ENCODE measurements at places on chromosomes 6 and 20.

- no peak for DNase-seq
Observed at GRCh38 chr6:15499125-15499524, 163.7 kb downstream of the DTNBP1 start.

- DNase-seq, result no peak
Observed at GRCh38 chr6:130517444-130517931, 151.7 kb downstream of the TMEM200A start.

DNA sequence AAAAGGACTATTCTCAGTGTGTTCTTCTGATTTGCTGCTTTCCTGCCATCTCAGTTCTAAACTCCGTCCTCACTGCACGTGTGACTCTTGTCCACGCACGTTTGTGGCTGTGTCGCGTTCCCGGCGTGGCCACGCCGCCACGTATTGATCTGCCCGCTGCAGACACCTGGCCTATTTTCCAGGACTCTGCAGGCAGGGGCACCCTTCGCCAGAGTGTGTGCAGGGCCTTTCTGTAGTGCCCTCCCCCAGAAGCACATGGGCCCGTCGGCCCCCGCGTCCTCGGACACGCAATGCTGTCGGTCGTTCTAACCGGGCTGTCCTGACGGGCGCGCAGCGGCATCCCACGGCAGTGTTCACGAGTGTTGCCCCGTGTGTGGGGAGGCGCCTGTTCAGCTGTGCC lies 87.6 kb downstream of the YTHDF1 start:
- no peak for DNase-seq

DNA sequence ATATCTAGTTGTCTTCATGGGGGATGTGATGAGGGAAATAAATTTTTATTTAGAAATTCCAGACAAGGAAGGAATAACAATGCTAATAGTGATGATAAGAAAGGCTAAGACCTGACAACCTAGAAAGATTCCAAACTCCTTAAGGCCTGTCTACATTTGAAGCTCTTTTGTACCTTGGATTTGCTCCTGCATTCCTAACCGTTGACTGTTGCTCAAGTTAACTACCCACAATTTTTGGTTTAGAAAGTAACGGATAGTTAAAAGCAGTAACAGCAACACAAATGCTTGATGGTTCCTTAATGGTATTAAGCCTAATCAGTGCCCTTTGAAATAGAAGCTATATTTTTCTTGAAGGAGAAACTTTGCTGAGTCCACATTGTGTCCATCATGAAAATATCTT lies 52.9 kb downstream of the TRMT11 start:
- no peak for DNase-seq

DNA sequence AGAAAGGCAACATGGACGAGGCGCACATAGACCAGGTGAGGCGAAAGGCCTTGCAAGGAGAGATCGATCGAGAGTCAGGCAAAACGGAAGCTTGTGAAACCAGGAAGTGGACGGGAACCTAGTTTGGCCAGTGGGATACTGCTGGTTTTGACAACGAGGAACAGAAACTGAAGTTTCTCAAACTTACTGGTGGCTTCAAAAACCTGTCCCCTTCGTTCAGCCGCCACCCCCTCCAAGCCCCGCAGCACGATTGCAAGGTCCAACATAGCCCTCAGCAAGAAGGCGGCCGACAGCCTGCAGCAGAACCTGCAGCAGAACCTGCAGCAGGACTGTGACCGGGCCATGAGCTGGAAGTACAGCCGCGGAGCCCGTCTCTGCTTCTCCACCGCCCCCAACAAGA lies 238.0 kb downstream of the KHDC1L start:
- DNase-seq, result no peak

- no peak for DNase-seq
Observed at GRCh38 chr20:53124075-53124551, 152.0 kb downstream of the TSHZ2 start.

DNA sequence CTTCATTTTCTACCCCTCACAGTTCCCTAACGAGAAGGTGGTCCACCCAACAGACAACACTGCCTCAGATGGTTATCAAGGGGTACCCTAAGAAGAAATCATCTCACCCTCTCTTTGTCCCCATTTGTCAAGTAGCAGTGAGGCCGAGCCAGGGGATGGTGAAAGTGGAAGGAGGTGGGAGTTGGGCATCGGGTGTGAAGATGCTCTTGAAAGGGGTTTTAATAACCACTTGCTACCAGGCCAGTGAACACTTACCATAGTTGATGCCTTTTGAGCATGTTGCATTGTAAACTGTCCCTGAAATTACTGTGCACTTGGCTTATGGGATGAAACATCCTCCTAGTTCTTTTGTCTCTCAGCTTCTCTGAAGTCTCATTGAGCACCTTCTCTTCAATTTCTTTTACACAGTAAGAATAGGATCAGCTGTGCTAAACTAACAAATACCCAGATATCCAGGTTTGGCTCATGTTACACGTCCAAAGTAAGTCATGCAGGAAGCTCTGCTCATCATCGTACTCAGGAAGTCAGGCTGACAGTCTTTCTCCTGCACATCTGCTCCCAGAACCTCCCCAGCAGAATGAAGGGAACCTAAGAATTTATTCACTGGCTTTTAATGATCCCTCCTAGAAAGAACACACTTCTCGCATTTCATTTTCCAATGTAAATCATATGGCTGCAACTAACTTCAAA lies 13.3 kb downstream of the HLA-DPB1 start:
- no peak for DNase-seq

- DNase-seq, result no peak
Observed at GRCh38 chr6:8657522-8657921, 222.2 kb upstream of the SLC35B3 start.

DNA sequence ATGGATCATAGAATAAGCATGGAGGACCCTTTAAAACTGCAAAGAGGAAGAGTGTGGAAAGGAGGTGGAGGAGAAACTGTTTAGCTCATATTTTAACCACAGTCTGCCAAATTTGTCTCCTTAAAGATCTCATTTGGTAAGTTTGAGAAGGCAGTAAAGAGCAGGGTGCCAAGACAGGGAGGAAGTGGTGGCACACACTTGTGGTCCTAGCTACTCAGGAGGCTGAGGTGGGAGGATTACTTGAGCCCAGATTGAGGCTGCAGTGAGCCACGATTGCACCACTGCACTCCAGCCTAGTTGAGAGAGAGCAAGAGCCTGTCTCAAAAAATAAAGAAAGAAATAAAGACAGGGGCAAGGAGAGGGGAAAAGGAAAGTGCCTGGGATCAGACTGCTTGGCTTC lies 16.8 kb upstream of the DCBLD1 start:
- no peak for DNase-seq

- DNase-seq, result no peak
Observed at GRCh38 chr6:329888-330691, 37.8 kb downstream of the DUSP22 start.

- DNase-seq, result peak; percentile 18
Observed at GRCh38 chr6:33114406-33114805, 38.6 kb downstream of the HLA-DPB1 start.

DNA sequence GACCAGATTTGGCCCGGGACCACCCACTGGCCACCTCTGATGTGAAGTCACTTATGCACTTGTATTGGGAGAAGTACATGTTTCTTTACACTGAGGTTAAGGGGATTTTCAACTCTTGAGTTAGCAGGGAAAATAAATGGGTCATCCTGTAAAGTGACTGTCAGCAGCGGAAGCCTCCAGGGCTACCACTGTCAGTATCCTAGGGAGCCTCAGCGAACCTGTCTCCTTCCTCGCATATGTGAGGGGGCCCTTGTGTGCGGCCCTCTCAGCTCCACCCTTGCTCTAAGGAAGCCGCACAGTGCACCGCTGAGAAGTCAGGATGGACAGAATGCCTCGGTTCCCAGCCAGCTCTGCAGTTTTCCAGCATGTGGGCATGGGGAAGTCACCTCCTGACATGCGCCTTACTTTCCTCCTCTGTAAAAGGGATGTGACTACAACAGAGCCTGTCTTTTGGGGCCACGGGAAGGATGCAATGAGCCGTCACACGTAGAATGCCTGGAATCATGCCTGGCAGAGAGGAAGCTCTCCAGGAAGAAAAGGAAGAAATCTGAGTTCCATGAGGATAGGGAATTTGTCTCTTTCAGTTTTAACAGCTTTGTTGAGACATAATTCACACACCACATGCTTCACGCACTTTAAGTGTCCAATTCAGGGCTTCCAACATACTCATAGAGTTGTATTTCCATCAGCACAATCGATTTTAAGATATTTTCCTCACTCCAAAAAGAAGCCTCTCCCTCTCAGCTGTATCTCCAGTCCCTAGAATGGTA lies 115.4 kb downstream of the SYCP2 start:
- no peak for DNase-seq

GRCh38 chr6:82227770-82228169 lies 19.8 kb downstream of the IBTK start:
- DNase-seq, result no peak

DNA sequence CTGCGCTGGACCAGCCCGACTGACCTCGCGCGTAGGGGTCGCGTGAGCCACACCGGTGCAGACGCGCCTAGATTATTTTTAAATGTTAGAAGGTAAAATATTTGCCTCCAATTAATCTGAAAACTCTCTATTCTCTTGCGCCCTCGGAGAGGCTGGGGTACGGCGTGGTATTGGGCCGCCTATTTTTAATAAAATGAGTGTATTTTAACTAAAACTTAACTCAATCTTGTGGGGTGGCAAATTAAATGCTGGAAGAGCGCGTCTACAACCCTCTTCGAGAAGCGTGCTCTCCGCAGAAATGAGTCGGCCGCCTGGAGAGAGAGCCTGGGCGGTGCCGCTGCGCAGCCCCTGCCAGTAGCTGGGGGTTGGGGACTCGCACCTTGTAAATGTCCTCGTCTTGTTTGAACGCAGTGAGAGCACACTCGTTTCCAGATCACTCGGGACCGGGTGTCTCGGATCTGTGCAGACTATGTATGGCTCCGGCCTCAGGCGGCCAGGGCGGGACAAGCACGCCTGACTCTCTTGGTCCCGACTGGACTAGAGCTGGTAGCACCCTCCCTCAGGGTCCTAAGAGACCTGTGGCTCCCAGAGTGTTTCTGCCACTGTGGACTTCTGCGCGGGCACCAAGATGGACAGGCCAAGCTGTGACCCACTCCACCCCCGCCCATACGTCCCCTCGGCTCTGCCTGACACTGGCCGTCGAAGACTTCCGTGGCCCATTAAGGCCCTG lies 2.0 kb upstream of the MAFB start:
- no peak for DNase-seq

DNA sequence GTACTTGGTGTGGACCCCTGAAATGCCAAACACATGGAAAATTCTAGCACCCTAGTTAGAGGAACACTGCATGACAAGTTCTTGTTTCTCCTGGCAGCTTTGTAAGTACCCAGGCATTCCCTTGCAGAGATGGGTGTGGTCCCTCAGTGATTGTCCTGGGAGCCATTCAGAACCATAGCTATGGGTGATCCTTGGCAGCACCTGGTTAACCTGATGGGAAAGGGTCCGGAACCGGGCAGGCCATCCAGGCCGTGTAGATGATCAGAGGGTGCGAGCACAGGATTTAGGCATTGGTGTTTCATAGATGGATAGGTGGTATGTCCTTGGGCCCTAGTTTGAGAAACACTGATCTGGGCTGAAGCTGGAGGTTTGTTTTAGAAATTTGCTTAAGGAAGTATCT lies 95.8 kb downstream of the RPP40 start:
- no peak for DNase-seq

DNA sequence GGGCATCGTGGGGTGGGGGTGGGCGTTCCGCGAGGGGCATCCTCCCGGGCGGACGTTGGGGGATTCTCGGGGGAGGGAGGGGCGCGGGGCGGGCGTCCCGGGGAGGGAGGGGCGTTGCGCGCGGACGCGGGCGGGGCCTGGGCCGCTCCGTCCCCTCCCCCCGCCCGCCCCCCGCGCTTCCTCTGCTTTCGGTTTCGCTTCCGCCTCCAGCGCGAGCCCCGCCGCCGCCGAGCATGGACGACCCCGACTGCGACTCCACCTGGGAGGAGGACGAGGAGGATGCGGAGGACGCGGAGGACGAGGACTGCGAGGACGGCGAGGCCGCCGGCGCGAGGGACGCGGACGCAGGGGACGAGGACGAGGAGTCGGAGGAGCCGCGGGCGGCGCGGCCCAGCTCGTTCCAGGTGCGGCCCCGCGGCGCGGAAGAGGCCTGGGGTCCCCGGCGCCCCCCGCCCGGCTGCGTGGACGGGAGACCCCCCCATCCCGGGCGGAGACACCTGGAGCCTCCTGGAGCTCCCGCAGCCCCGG lies at the start of gene OGFR:
OGFR (plus strand) TSS at position 209 of the 528 bp plus-strand sequence; CDS start at position 234, 25 bp downstream.
- peak; percentile 88 for DNase-seq

- DNase-seq, result no peak
Observed at GRCh38 chr6:167826896-167827582, at the start of gene AFDN. Gene AFDN (plus strand): TSS chr6:167826911. CDS start chr6:167827133, 222 bp downstream.

DNA sequence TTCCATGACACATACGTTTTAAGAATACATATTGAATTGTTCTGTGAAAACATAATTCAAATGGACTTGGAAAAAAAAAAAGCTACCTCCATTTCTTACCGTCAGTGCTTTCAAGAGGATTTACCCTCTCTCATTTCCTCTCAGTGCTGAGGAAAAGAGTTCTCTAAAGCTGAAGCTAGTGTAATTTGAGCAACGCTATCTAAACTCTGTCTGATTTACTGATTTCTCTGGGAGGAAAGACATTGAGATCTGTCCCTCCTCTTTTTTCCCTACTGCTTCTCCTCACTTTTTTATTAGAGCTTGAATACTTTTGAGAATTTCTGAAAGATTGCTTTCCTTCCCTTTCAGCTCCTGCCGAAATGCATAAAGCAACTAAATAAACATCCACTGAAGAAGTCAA lies 41.2 kb upstream of the GRIK2 start:
- DNase-seq, result no peak

DNA sequence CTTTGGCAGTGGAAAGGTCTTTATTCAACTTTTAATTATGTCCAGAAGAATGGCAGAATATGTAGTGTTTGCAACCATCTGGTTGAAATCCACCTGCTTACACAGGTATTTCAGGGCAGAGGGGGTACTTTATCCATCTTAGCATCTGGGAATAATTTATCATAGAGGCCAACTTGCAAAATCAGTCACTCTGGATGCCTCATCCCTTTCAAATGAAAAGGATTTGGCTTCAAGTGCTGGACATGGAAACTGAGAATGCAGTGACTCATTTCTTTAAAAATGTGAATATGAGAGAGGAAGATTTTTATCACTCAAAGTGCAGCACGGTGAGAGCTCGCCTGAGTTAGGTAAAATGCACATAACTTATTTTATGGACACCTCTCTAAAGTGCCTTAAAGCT lies 758.3 kb downstream of the KIF16B start:
- no peak for DNase-seq

DNA sequence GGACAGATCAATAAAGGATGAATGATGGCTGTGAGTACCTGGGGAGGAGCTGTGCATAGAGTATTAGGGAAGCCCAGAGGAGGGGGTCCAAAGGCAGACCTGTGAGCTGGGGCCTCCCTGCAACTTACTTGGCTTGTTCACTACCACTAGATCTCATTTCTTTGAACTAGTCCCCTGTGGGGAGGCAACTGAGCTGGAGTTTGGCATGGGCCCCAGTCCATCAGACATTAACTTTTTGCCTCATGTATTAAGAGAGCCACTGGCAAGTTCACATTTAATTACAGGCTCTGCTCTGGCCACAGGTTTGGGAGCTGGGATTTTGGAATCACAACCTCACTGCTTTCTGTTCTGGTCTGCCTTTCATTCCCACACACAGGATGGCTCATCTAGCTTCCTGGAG lies 254.1 kb downstream of the PRL start:
- no peak for DNase-seq

Measured in germinal center (tissue), 1 donor.